NCI-H526 (cell line): ENCODE measurements at places on chromosomes 3 and 15.
A peak's percentile ranks its signal among the peaks of the same experiment; 100 is the strongest.

- DNase-seq = no peak
Observed at GRCh38 chr15:40766194-40766815, 2.4 kb downstream of the GCHFR start.

- no peak for DNase-seq
Observed at GRCh38 chr15:38190501-38190900, 62.1 kb upstream of the SPRED1 start.

- DNase-seq = no peak
Observed at GRCh38 chr3:2001306-2002108, 97.2 kb upstream of the CNTN4 start.

DNA sequence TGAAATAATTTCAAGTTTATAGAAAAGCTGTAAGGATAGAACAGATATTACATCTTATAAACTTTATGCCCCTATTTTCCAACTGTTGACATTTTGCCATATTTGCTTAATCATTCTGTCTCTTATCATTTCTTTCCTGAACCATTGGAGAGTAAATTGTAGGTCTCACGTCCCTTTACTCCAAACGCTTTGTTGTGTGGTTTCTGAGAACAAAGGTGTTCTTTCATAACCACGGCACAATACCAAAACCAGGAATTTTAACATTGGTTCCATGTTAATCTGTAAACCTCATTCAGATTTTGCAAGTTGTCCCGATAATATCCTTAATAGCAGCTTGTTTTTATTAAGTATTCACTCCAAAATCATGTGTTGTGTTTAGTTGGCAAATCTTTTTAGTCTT, 134.8 kb downstream of the AKAP13 start:
- DNase-seq = no peak

GRCh38 chr3:49461443-49462171, 8.5 kb upstream of the DAG1 start:
- DNase-seq = no peak

DNA sequence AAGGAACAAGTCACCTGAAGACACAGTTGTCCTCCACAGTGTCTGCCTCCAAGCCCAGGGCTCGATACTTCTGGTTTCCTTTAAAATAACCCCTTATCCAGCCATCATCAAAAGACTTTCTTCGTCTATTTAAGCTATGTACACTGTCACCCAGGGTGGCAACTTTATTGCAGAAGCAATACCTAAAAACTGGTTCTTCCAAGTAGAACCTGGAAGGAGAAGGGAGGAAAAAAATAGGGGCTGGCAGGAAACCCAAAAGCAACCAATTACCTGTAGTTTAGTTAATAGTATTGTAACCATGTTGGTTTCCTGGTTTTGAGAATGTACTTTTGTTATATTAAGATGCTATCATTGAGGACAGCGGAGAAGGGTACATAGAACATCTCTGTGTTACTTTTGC, 33.7 kb downstream of the ITGB5 start:
- no peak for DNase-seq

GRCh38 chr3:185270956-185271332, 17.1 kb upstream of the EHHADH start:
- peak; percentile 94 for DNase-seq

DNA sequence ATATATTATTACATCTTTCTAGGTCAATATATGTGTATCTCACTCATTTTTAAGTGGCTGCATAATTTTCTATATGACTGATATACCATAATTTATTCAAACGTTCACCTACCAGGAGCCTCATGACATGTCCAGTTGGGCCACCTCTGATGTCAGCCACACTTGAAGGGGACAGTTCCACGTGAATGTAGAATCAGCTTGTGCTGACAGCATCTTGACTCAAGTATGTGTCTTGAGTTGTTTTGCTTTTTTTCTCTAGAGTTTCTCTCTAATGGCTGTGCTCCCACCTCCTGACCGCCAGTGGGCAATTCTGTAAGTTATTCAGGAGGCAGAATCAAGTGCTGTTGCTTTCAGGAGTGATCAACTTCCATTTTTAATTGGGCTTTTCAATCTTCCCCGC, 237.9 kb downstream of the NFKBIZ start:
- DNase-seq = no peak

GRCh38 chr15:90716976-90717821, at the start of gene BLM:
Gene BLM (plus strand): TSS chr15:90717346. CDS start chr15:90747393, 30,047 bp downstream.
- peak; percentile 99 for DNase-seq

DNA sequence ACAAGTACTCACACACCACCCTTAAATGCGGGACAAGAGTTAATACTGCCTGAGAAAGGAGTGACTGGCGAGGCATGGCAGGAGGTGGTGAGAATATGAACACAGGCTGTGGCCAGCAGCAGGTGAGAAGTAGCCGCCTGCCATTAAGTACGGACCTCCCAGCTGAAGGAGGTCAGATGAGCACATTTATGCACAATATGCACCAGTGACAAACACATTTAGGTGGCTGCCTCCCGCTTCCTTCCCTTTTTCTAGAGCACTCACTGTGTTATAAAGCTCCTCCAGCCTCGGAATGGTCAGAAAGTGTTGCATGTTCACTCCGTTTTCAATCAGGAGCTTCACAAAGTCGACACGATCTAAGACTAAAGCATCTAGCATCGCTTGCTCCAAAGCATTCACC, 52.4 kb downstream of the TRPM1 start:
- DNase-seq = no peak

- no peak for DNase-seq
Observed at GRCh38 chr3:17656264-17656663, 86.2 kb downstream of the TBC1D5 start.

DNA sequence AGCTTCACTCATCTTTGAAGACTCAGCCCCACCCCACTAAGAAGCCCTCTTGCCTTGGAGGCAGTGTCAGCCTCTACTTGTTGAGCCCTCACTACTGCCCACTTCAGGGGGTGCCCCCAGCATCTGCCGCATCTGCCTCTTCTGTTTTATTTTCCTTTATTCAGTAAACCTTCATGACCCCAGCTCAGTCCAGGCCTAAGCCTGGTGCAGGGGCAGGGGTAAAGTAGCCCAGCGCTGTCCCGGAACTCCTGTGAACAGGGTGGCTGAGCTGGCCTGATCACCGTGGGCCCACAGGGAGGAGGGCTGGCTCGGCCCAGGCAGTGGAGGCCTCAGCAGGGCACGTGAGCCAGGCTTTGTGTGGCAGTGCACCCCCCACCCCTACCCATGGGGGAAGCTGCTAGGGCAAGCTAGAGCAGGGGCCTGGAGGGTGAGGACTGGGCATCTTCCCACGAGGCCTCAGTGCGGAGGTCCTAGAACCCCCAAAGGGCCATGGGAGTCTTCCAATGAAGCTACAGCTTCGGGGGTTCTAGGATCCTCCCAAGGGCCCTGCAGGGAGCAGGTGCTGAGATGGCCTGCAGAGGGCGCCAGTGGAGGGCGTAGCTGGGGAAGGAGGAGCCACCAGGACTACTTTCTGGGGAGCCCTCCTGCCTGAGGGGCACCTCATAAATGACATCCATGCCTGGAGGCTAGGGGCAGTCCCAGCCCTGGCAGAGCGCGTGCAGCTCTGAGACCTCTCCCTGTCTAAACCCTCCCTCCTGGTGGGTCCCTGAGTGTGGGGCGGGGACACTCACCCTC, 36.0 kb downstream of the TSPAN3 start:
- peak; percentile 30 for DNase-seq

GRCh38 chr3:100706365-100706764, 2.9 kb upstream of the TFG start:
- DNase-seq = no peak

DNA sequence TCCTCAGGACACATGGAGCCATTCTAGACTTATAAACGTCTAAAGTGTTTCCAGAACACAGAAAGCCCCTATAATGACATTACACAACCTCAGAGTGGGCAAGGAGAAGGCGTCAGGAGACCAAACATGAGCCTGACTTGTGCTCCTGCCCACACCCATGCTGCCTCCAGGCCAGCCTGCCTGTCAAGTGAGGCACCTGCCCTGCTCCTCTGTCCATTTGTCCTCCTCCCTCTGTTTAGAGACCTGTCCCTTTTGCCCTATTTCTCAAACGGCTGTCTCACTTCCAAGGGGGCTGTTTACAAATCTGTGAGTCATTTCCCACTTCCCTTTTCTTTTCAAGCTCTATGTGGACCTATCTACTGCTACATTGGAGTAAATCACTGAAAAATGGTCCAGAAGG, 21.0 kb downstream of the ZDHHC3 start:
- no peak for DNase-seq

DNA sequence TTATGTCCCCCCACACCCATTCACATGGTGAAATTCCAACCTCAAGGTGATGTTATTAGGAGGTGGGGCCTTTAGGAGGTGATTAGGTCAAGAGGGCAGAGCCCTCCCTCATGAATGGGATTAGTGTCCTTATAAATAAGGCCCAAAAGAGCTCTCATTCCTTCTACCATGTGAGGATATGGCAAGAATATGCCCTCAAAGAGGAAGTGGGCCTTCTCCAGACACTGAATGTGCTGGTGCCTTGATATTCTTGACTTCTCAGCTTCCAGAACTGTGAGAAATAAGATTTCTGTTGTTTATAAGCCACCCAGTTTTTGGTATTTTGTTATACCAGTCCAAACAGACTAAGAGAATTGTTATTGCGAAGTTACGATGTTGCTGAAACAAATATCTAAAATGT, 94.4 kb downstream of the ANKRD28 start:
- DNase-seq = no peak

DNA sequence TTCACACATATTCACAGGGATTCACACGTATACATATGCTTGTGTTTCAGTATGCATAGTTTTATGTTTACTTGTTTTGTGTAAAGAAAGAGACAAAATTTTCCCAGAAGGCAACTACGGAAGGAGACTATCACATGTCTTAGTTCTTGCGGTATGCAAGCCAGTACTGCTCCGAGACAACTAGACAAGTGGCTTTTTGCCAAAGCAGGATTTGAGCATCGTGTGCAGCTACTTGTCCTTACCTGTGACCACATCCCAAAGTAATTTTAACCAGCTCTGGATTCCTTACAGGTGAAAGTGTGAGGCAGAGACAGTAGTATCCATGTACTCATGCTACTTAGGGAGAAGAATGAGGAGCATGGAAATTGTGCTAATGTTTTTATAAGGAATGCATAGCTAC, 591.4 kb upstream of the NR2F2 start:
- no peak for DNase-seq

GRCh38 chr15:74275957-74276356, 39.8 kb downstream of the CCDC33 start:
- DNase-seq = peak; percentile 25

- peak; percentile 96 for DNase-seq
Observed at GRCh38 chr3:180912304-180913296, at the start of gene FXR1. Gene FXR1 (plus strand): TSS chr3:180912670. CDS start chr3:180912686, 16 bp downstream.

- no peak for DNase-seq
Observed at GRCh38 chr3:126986001-126986400, 3.1 kb downstream of the PLXNA1 start.

DNA sequence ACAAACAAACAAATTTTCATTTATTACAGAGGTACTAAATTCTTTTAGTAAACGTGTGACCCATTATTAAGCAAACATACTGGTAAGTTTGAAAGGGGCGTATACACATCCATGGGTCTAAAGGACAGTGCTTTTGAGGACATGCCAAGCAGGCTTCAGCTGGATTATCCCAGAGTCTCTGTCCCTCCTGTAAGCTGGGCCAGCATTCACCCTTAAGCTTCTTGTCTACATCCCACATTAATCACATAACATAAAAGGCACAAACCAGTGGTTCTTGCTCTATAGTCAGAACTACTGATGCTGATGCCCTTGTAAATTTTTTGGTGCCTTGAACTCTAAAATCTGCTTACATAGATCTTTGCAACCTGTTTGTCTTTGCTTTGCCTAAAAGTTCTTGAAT, 150.8 kb upstream of the BNIP2 start:
- no peak for DNase-seq

- no peak for DNase-seq
Observed at GRCh38 chr15:71124937-71125790, 9.9 kb downstream of the THSD4 start.

- DNase-seq = no peak
Observed at GRCh38 chr15:45759936-45760335, 125.1 kb downstream of the SQOR start.

DNA sequence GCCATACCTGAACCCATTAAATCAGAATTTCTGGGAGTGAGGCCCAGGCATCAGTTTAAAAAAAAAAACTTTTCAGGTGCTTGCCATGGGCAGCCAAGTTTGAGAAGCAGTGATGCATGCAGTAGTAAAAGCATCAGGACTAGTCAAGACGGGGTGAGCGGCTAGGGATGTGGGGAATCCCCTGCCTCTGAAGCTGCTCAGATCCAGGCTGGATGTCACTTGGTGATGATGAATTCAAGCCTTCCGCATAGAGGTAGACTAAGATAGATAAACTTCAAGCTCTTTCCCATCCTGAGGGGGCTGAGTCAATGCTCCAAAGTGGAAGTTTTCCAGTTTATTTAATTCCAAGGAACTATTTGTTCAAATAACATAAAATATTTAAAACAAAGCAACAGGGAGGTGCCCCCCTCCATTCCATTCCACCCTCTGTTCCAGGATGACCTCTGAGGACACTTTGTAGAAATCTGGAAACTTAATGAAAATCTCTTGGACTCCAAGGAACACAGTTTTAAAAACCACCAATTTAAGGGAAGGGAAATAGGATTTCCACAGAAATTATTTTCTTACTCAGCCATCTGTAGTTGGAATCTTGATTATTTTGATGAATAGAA, 100.4 kb upstream of the NR2E3 start:
- no peak for DNase-seq

DNA sequence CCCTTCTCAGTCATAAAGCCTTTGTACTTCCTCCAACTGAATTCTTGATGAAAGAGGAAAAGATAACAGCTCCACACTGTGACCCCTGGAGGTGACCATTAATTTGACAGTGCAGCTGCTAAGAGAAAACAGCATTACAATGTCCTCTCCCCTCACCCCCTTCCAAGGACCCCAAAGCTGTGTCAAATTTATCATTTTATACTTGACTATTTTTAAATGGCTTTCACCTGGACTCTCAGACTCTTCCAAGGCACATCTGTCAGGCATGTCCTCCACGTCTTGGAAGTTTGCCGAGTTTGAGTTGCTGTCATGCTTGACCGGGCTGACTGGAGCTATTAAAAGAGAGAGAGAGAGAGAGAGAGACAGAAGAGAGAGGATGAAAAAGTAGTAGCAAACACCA, 236.5 kb downstream of the WDR72 start:
- DNase-seq = no peak

- no peak for DNase-seq
Observed at GRCh38 chr3:44445786-44446185, 31.7 kb downstream of the ZNF445 start.

- peak; percentile 1 for DNase-seq
Observed at GRCh38 chr15:42577514-42578031, 2.2 kb downstream of the STARD9 start.

DNA sequence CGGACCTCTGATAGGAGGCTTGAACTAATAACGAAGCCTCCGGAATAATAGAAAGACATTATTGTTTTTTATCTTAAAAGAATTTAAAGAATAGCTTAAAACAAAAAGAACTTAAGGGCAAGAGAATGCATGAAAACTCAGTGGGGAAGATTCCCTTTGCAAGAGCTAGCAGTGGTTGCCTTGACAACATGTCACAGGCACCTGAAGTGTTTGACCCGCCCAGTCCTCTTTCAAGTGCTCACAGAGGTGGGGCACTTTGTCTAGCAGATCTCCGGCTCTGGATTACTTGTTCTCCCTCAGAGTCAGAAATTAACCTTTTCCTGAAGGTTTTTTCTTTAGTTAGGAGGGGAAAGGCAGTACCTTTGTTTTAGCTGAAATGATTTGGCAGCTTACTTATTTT, 37.8 kb downstream of the LARS2 start:
- peak; percentile 5 for DNase-seq
